Effector memory CD4-positive, alpha-beta T cell (primary cell): ENCODE measurements at places on chromosomes 6 and 20.

DNA sequence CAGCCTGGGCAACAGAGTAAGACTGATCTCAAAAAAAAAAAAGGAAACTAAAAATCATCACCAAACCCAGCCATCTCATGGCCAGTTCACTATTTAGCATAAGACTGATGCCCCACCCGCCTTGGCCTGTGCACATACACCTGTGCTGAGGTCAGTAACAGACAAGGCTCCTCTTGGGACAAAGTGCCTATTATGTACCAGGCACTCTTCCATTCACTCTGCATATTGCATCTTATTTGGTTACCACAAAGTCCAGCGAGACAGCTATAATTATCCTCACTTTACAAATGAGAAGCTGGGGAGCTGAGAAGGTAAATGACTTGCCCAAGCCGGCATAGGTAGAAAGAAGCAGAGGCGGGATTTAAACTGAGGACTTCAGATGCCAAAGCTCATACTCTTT is 3.8 kb downstream of the PTPRT start:
- DNase-seq = no peak

GRCh38 chr20:57660922-57661745 is 40.9 kb upstream of the ZBP1 start:
- DNase-seq = no peak

- no peak for DNase-seq
These were observed 28.6 kb downstream of the XPO5 start for GRCh38 chr6:43547222-43547621.

- no peak for DNase-seq
These were observed 1.4 kb downstream of the QKI start for GRCh38 chr6:163415620-163416556.

- no peak for DNase-seq
These were observed 157.7 kb downstream of the ANKRD60 start for GRCh38 chr20:58070664-58071196.
